ACHN (cell line): ENCODE measurements at places on chromosomes 12 and 14.

- DNase-seq: no peak
These were observed 3.4 kb upstream of the RNASE7 start for GRCh38 chr14:21038441-21039422.

DNA sequence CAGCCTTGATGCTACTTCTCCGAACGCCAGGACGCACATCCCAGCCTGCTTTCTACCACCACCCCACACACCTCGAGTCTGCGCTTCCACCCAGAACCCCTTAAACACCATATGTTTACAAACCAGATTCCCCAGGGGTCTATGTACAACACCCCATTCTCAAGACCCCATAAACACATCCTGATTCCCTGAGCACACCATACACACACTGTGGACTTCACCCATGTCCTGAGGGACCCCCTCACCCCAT lies 733 bp downstream of the TTC7B start:
- no peak for DNase-seq

- no peak for DNase-seq
These were observed 534.2 kb upstream of the MIS18BP1 start for GRCh38 chr14:45787167-45787566.

- DNase-seq: no peak
These were observed 47.2 kb downstream of the NPAS3 start for GRCh38 chr14:32985866-32986265.

DNA sequence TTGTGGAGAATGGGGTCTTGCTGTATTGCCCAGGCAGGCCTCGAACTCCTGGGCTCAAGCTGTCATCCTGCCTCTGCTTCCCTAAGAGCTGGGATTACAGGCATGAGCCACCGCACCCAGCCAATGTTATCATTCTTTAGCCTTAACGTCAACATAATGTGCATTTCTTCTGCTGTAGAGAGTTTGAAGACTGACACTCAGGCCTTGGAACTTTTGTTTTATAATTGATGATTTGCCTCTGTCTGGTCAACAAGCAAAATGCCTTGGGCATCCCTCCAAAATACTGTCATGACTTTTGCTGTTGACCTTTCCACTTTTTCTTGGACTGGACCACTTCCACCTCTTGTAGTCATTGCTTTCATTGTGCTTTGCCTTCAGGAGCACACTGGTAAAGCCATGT lies 29.0 kb downstream of the FAM234B start:
- no peak for DNase-seq

- DNase-seq: no peak
These were observed 179.6 kb downstream of the TBX5 start for GRCh38 chr12:114226241-114226928.

DNA sequence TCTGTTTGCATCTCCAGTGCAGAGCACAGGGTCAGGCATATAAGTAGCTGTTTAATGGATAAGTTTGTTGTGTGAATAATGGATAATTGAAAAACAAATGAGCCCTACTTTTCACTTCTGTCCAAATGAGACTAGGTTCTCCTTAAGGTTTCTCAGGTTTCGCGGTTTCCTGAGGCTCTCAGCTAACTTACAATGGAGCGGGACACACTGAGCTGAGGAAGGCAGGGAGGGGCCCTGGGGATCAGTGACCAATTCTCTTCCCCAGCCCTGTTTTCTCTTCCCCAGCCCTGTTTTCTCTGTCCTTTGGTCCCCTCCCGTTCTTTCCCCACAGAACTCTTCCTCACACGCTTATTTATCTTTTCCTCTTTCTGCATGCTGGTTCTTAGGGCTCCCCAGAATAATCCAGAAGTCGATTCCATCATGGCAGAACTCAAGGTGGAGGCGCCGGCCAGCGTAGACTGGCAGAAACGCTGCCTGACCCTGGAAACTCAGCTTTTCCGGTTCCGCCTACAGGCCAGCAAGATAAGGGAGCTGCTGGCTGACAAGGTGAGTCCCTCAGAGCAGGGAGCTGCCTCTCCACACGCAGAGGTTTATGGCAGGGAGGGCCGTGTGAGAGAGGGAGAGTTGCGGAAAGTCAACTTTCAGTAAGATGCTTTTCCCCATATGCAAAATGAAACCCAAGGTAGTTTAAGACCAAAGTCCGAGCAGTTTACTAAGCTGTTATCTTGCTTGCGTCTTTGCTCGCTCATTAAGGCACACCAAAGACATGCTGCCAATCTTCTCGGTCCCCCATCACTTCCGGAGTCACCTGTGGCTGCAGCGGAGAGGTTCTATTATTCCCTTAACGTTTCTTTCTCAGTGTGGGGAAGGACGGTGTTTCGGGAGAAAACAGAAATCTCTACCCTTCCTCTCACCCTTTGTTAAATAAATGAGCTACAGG lies 8.6 kb downstream of the PLEKHH1 start:
- no peak for DNase-seq

- DNase-seq: no peak
These were observed 1.5 kb downstream of the FOXG1 start for GRCh38 chr14:28767853-28768741.

DNA sequence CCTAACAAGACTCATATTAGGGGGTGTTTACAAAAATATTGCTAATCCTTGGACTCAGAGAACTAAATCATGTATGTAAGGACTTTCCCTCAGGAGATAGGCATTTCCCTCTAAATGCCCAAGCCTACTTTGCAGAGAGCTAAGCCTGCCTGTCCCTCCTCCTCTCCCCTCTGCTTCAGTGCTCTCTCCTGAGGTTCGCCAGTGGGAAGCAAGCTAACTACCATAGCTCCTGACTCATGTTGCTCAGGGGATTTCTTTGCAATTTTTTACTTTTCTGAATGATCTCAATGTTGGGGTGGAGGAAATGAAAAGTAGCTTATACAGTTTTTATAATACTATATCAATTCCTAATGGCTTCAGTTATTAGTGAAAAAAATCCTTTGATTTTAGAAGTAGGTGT lies 29.6 kb downstream of the IFT43 start:
- no peak for DNase-seq

DNA sequence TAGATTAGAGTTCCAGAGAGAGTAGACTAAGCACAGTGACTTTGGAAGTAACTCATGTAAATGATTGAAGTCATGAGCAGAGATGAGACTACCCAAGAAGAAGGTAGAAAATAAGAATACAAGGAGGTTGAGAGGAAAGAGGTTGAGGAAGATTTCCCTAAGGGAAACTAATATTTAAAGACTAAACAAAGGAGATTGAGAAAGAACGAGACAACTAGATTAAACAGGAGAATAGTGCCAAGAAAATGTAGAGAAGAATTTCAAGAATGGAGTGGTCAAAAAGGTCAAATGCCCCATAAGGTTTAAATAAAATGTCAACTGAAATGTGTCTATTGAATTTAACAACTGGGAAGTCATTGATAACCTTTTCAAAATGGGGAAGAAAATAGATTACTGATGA lies 59.0 kb downstream of the RPS29 start:
- no peak for DNase-seq

- no peak for DNase-seq
These were observed 110.2 kb downstream of the RASSF9 start for GRCh38 chr12:85725991-85726390.

GRCh38 chr14:35231207-35231760 lies 60.9 kb upstream of the PSMA6 start:
- no peak for DNase-seq

GRCh38 chr14:70018713-70019211 lies 139.5 kb downstream of the SMOC1 start:
- DNase-seq: no peak

- DNase-seq: no peak
These were observed 16.7 kb downstream of the FNTB start for GRCh38 chr14:65003394-65003793.

- DNase-seq: no peak
These were observed 17.5 kb downstream of the CAMKK2 start for GRCh38 chr12:121279071-121279375.

GRCh38 chr12:92360543-92360942 lies 214.9 kb upstream of the BTG1 start:
- no peak for DNase-seq

DNA sequence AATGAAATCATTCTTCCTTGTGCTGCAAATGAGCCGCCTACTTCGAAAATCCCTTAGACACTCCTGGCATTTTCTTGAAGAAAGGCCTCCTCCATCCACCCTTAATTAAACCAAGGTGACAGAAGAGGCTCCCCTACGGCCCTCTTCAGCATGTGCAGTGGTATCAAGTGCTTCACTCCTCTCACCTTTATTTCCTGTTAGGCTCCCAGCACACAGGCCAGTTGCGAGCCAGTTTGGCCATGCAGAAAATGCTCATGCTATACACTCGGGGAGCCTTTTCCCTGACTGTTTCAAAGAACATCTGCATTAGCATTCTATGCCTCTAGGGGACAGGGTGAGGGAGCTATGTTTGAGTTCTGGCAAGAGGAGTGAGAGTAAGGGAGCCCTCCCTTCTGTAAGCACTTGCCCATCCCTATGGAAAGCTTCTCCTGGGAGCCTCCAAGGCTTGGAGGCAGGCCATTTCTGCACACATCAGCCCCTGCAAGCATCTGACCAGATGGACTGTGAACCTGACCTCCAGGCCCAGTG lies 291.5 kb downstream of the RPS29 start:
- no peak for DNase-seq

GRCh38 chr14:76904100-76904739 lies 78.0 kb downstream of the LRRC74A start:
- peak; percentile 43 for DNase-seq
